GM13977 (cell line): ENCODE measurements at places on chromosomes 12 and 14.
A peak's percentile ranks its signal among the peaks of the same experiment; 100 is the strongest.

- DNase-seq, result peak; percentile 70
Measured at GRCh38 chr14:91059576-91060350, 678 bp downstream of the RPS6KA5 start.

DNA sequence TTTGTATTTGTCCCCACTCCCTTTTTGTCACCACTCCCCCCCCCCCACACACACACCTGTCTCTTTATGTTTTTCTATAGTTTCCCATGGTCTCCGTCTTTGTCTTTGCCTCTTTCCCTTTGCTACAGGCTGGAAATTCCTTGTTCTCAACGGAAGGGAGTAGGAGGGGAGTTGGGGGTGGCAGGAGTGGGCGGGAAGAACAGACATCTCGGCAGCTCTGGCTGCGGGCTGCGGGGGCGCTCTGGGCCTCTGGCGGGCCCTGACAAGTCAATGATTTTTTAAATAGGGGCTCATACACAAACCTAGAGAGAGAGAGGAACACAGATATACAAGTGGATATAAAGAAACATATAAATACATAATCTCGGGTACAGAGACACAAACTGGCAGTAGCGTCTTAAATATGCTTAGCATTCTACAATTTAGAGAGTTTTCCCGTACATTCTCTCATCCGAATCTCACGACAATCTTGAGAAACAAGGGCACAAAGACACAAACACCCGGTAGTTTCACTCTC, 2.4 kb upstream of the NAB2 start:
- peak; percentile 45 for DNase-seq

DNA sequence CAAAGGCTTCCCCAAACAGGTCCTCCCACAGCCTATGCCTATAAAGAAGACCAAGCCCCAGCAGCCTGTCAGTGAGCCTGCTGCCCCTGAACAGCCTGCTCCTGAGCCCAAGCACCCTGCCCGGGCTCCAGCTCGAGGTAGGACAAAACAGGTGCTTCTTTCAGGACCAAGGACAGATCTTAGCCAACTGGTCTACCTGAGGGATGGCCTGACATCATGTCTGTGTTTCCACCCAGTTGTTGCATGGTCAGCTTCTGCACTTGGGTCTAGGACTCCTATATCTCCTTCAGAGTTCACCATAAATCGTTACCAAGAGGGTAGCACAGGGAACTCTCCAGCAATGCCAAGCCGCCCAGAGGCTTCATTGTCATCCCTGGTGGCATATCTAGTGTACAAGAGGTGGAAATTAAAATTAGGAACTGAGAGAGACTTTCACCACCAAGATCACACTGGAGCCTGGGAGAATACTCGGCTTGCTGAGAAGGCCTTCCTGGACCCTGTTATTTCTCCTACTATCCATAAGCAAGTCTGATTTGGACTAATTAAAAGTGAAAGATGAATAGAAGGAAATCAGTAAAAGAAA, 38.2 kb upstream of the OAS1 start:
- no peak for DNase-seq

DNA sequence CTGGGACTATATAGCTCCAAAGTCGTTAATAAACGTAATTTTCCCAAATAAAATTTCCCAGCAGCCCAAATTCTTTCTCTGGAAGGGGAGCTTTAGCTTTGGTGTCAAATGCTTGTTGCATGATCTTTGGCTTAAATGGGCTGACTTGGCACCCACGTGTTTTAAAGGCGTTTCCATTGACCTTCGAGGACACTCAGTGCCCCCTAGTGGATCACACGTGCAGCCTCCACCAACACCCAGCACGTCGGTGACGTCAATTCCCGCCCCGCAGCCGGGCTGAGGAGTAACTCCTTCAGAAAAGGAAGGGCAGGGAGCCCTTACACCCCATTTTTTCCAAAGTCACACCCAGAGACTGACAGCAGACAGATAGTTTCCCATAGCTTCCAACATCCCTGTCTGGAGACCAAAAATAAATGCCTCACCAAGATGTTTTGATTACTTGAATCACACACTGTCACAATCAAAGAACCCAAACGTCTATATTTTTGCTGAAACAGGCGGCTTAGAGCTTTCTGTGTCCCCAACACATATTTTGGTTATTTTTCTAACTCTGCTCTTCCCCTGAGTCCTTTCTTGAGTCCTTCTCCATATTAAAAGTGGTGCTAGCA, 707.9 kb downstream of the AACS start:
- peak; percentile 50 for DNase-seq

DNA sequence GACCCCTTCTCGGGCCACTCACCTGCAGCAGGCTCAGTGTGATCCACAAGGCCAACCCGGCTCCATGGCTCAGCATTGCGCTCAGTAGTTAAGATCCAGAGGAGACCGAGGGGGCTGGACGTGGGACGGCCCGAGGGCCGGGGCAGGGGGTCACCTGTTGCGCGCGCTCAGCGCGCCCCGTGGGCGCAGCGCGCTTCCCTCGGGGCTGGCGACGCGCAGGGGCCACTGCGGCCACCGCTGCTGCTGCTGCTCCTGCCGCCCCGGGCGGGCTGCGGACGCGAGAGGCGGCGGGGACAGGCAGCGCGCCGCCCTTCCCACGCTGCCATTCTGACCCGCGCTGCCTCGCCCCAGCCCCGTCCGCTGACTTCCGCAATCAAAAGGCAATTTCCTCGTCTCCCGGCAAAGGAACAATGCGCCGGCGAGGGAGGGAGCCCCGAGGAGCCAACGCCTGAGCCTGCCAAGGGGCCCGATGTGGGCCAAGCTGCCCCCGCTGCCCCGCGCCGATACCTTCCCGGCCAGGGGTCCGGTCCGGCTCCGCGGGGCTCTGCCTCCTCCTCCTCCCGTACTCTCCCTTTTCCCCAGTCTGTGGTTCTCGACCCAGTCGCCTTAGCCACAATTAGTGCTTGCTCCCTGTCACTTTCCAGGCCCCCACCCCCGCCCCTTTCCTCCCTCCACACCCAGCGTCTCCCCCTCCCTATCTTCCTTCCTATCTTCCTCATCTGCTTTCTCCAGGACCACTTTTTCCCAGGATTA, 27.3 kb downstream of the PTPRB start:
- peak; percentile 43 for DNase-seq

GRCh38 chr12:7374423-7375144, 69.4 kb downstream of the CD163L1 start:
- peak; percentile 26 for DNase-seq

- DNase-seq, result no peak
Measured at GRCh38 chr12:100951756-100952155, 157.2 kb downstream of the ANO4 start.

DNA sequence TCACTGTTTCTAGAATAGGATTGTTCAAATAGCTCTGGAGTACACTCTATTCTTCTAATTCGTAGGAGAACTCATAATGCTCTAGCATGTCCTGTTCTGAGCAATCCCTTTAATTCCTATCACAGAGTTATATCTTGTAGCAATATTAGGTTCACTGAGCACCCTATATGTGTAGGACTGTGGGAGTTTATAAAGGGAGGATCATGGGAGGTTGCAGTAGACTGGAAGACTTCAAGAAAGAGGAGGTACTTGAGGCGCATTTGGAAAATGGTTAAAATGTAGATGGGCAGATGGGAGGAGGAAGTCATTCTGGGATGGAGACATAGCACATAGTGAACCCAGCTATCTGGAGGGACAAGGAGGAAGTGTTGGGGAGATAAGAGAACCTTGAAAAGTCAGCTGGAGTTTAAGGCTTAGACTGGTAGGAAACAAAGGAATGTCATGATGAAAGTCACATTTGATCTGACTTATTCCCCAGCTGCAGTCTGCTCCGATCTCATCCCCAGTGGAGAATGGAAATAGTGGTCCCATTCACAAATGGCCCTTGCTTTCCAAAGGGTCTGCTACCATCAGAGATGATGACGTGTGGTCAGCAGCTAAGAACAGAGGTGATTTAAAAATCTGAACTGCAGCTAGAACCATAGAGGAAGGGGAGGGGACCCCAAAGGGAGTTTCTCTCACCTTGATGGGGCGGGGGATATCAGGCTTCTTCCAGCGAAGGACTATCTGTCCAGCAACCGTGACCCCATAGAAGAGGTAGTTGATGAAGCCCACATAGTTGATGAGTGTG, 10.1 kb upstream of the CEBPE start:
- no peak for DNase-seq

GRCh38 chr12:111685322-111685810, 390 bp downstream of the BRAP start:
- DNase-seq, result peak; percentile 27

GRCh38 chr12:1644534-1645438, 15.8 kb downstream of the WNT5B start:
- no peak for DNase-seq
